Cerebellar cortex (tissue), 1 donor: ENCODE measurements at places on chromosomes 3 and 15.
A peak's percentile ranks its signal among the peaks of the same experiment; 100 is the strongest.

GRCh38 chr15:78244893-78245292, 10.5 kb upstream of the ACSBG1 start:
- no peak for DNase-seq

- peak; percentile 54 for DNase-seq
These were observed 9.5 kb downstream of the SLCO3A1 start for GRCh38 chr15:91862891-91863504.

DNA sequence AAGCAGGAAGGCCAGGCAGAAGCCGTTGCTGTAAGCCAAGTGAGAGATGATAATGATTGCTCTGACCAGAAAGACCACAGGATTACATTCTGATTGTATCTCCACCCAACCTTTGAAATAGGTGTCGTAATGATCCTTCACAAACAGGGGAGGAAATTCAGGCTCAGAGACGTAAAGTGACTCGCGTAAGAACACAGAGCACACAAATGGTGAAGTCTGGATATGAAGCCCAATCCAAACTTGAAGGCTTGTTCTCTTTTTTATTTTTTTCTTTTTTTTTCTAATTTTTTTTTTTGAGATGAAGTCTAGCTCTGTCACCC, 25.3 kb upstream of the PIAS1 start:
- DNase-seq, result no peak

DNA sequence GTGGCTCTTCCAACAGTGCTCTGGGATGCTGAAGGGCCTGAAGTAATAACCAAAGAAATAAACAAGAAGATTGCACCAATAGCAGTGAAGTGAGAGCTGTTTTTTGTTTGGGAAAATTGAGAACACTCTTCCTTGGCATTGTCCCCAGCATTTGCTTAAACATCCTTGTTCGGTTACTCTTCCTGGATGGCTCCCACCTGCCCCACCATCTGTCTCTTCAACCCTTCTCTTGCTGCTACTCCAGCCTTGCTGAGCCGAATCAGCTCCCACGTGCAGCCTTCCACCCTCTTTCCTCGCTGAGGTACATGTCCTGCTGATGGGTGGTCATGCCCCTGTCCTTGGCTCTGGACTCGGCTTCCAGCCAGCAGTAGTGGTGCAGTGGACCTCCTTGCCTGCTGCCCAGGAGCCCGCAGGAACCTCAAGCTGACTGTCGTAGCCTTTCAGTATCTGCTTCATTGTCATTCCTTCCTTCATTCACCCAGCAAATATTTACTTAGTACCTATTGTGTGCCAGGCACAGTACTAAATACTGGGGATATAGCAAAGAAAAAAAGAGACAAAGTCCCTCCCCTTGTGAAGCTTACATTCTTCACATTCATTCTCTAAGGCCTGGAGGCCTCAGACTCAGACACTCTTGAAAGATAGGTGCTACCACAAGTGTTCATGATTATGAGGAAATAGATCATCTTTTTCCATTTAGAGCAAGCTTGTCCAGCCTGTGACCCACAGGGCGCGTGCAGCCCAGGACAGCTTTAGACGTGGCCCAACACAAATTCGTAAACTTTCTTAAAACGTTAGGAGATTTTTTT, 17.1 kb upstream of the VILL start:
- peak; percentile 97 for DNase-seq

DNA sequence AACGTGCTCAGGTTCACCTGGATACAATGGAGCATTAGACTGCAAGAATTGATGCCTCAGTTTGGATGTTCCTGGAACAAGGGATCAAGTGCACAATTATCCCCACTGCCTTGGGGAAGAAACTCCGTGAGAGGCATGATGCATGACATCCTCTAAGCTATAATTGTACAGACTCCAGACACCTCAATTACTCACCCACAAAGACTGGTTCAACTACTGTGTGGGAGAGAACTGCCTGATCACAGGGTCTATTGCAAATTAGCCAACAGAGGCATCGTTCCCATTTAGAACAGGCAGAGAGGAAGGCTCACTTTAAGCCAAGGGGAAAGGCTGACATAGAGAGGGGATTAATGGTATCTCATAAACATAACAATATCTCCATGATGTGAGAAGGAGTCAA, 43.5 kb downstream of the ARRDC4 start:
- DNase-seq, result no peak

GRCh38 chr15:90419206-90419605, 31.2 kb downstream of the IQGAP1 start:
- DNase-seq, result no peak

DNA sequence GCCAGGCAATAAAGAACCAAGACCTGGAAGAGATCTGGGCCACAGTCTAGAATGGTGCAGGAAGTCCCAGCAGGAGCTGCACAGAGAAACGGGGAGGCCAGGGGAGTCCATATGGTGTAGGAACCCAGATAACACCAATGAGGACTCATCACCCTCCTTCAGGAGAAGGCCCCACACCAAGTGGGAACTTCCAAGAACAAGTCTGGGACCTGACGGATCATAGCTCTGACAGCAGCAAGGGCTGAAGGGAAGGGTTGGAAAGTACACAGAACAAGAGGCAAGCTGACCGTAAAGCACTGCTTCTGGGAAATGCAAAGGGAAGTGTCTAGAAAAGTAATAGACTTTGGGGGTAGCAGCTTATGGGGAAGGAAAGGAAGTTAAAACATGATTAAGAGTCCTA, 34.5 kb downstream of the ANO10 start:
- no peak for DNase-seq

DNA sequence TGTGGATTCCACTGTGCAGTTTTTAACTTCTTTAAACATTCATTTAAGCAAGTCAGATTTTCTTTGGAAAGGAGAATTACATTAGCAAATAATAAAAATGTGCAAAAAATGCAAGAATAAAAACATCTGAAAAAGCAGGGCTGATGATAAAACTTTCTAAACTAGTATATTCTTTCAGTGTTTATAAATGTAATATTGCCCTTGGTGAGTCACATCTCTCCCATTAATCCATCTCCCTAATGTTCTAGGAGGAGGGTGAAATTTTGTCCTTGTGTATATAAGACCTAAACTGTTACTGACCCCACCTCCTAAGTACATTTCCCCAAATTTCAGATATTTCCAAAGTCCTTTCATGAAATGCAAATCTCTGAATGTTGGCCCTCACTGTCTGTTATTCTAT, 28.5 kb upstream of the DCUN1D1 start:
- no peak for DNase-seq

- no peak for DNase-seq
These were observed 129.0 kb downstream of the TJP1 start for GRCh38 chr15:29693225-29693624.

DNA sequence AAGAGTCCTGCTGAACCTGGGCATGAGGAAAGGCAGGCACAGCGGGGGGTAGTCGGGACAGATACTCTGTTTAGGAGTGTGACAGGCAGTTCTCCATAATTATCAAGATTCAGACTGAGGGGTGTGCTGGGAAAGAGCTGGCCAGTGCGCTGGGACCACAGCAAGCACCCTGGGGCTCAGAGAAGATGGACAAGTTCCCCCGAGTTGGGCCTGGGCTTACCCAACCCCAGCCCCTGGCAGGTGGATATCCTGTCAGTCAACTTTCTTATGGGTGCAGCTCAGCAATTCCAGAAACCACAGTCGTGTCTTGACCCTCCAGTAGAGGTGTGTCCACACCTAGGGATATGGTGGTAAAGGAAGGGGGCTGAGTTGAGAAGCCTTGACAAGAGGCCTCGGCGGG, 49.2 kb upstream of the PRR20G start:
- no peak for DNase-seq

DNA sequence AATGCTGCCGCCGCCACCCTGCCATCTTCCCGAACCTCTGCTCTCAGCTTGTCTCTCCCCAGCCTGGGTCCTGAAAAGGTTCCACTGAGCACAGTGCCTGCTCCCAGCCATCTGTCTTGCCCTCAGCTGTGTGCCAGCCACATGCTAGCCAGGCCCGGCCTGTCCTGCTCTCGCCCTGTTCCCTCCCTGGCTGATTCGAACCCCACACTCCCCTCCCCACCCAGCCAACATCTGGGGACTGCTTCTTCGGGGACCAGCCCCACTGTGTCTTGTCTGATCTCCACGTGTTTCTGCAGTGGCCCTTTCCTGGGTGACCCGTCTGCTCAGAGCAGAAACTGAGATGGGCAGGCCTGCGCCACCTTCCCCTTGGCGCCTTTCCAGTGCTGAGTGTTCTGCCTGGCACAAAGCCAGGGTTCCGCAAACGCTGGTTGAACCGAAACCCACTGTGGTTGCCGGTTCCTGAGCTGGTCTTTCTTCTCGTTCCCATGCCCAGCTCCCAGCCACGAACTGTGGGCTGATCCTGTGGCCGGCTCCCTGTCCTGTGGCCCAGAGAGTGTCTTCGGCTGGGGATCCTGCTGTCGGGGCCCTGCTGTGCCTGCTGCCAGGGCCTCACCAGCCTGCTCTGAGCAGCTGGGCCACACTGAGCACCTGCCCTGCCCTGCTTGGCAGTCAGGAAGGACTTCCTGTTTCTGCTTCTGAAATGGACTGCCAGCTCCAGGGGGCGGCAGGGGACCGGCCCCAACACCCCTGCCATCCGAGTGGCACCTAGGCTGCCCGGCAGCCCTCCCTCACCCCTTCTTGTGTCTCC, 62.7 kb upstream of the KLF13 start:
- DNase-seq, result peak; percentile 71

- DNase-seq, result no peak
These were observed 75.2 kb upstream of the GRM7 start for GRCh38 chr3:6785726-6786125.

GRCh38 chr3:78516937-78517336, 1250.9 kb downstream of the ROBO1 start:
- no peak for DNase-seq

DNA sequence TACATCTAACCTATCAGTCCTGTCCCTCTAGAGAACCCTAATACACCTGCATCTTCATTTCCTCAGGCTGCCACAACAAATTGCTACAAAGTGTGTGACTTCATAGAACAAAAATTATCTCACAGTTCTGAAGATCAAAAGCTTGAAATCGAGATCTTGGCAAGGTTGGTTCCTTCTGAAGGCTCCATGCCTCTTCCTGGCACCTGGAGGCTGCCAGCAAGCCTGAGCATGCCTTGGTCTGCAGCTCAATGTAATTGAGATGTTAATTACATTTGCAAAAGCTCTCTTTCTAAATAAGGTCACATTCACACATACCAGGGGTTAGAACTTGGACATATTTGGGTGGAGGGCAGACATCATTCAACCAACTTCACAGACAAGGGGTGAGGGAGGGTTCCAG, 86.4 kb upstream of the ABHD17C start:
- no peak for DNase-seq

DNA sequence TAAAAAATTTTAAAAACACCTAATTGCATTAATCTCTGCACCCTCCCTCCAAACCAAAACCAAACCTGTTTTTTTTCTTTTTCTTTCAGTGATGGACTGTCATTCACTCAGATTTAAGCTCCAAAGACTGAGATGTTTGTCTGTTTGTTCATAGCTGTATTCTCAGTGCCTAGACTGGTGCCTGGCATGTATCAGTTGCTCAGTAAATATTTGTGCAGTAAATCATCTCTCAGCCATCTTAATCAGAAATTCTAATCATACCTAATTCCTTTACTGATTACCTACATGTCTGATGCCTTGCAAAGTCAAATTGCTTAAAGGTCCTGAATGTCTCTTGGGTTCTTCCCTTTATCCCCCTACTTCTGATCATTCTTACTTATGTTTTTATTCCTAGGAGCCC, 138.8 kb downstream of the ZNF609 start:
- no peak for DNase-seq

- DNase-seq, result no peak
These were observed 13.0 kb downstream of the ADAMTS17 start for GRCh38 chr15:100328796-100329195.

- DNase-seq, result peak; percentile 42
These were observed 81.6 kb downstream of the LRRC49 start for GRCh38 chr15:70974004-70974832.

DNA sequence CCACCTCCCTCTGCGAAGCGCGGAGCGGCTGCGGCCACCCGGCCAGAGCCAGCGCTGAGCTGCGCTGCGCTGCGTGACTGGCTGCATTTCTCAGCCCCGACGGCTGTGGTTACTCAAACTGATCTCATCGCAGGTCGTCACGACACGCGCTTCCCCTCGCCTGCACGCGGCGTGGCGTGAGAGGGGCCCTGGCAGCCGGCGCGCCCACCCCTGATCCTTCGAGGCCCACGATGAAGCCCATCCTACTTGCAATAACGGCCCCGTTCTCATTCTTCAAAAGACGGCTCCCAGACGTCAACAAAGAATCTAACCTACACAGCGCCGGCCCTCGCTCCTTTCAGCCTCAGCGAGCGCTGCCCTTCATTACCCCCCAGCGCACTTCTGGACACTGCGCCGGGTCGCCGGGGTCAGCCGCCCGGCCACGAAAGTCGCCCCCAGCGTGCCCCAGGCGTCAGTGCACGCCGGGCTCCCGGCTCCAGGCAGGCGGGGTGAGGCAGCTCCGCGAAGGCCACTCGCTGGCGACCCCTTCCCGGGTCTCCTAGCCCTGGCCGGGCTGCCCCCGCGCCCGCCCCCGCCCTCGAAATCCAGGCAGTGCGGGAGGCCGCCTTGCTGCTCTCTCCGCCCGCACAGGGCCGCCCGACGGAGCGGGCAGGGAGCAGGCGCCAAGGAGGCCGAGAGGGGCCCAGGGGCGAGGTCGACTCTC, 9.9 kb upstream of the LEKR1 start:
- DNase-seq, result no peak

DNA sequence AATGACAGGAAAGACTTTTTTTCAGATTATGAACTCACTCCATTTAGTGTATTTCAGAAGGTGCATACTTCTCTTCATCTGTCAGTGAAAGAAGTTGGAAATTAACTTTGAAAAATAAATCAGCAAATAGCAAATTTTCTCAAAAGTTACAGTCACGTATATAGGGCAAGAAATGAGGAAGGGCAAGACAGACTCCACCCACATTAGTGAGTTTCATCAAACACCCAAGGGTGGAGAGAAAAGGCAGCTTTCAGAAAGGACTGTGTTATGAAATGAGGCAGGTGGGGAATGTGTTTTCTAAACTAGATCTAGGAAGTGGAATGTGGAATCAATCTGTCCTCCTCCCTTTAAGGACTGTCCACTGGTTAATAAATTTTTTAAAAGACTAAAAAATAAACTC, 2.9 kb downstream of the SLC22A13 start:
- no peak for DNase-seq

DNA sequence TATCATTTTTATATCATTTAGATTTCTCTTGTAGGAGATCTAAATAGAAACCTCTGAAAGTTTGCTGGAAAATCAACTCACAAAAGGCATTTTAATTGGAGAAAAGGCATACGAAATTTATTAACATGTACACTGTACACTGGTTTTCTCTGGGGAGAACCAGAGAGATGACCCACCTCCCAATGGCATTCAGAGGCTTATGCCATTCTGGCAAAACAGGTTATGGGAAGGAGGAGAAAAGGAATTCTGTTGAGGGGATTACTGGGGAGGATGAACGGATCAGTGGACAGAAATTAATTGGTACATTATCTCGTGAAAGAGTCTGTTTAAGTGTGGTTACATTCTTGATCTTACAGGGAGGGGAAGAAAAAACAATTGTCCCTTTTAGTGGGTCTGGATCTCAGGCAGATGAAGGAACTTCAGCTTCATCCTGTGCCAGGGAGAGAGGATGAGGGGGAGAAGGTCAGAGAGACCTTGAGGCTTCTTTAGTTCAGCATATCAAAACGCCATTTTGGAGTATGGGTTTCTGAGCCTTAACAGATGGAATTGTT, 16.5 kb downstream of the RAB11A start:
- DNase-seq, result no peak

- no peak for DNase-seq
These were observed 417.9 kb downstream of the MECOM start for GRCh38 chr3:169245631-169246030.
